ENCODE measurements at places on chromosomes 7 and 10.

DNA sequence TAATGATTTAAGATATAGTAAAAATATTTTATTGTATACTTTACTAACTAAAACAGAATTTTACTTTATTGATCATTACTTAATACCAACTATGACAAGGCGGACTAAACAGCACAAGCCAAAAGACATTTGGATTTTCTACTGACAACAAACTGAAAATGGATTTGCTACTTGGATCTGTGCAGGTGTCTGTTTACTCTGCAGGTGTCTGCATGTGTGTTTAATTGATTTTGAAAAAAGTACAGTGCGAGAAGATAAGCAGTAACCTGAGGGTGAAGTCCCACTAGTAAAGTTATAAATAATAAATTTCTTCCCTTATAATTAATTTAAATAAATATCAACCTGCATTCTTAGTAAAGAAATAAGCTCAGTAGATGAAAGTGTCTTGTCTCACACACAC, 696.8 kb upstream of the MBL2 start:
- DNase-seq, result no peak
- no peak overlapping the region for H3K4me3 ChIP-seq
- no peaks in the 10 kb centered on the region for H3K36me3 ChIP-seq
- no peaks in the 10 kb centered on the region for H3K27me3 ChIP-seq

- no peak overlapping the region for H3K27ac ChIP-seq
- H3K27me3 ChIP-seq, result no peaks in the 10 kb centered on the region
- peaks cover 3% of the 10 kb centered on the region for H3K4me1 ChIP-seq
- no peak for DNase-seq
- no peak overlapping the region for H3K4me3 ChIP-seq
- no peaks in the 10 kb centered on the region for H3K36me3 ChIP-seq
Measured at GRCh38 chr10:98456043-98456570, 9.4 kb upstream of the HPS1 start.

DNA sequence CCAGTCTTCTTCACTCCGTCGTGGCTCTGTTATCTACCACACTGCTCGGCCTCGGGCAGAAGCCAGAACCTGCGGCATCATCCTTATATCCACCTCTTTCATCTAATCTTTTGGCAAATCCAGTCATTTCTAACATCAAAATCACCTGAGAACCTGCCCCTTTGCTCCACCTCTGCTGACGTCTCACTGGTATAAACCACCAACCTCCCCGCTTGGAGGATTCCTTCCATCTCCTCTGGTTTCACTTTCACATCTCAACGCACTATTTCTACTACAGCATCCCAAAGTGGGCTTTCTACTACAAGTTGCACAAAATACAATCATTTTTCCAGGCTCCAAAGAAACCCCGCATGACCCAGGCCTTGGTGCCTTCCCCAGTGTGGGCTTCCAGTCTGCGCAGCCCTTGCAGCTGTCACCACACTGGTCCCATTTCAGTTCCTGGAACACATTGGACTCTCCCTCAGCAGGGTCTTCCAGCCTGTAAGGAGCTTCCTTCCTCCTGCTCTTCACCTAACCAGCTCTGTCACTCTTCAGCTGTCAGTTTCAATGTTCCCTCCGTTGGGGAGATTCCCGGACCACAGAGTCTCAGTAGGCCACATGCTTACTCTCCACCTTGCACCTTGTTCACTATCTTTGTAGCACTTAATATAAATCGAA, 85.0 kb downstream of the PRKCQ start:
- no peak for DNase-seq
- no peak overlapping the region for H3K27ac ChIP-seq
- no peaks in the 10 kb centered on the region for H3K36me3 ChIP-seq
- H3K4me1 ChIP-seq, result no peaks in the 10 kb centered on the region
- H3K4me3 ChIP-seq, result no peak overlapping the region

- H3K4me3 ChIP-seq, result no peak overlapping the region
- H3K36me3 ChIP-seq, result no peaks in the 10 kb centered on the region
- no peak overlapping the region for H3K27ac ChIP-seq
- H3K4me1 ChIP-seq, result no peaks in the 10 kb centered on the region
Measured at GRCh38 chr10:82801289-82801688, 926.3 kb downstream of the NRG3 start.

DNA sequence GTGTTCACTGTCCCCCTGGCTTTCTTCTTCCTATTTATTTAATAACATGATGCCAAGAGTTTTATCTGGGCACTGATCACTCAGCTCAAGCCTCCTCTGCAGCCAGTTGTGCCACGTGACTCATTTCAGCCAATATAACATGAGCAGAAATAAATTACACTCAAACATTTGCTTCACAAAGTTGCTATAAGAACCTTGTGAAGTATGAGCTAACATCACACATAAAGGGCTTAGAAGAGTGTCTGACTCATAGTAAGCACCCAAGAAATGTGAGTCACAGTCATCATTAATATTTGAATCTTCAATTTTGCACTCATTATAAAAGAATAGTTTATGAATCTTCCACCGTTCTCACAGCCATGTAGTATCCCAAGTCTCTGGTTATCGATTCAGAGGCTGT, 414.6 kb upstream of the NPVF start:
- DNase-seq, result no peak
- no peak overlapping the region for H3K4me3 ChIP-seq
- H3K27ac ChIP-seq, result no peak overlapping the region
- no peaks in the 10 kb centered on the region for H3K4me1 ChIP-seq

GRCh38 chr10:72261784-72262404, 11.8 kb upstream of the DDIT4 start:
- no peak for DNase-seq
- H3K4me1 ChIP-seq, result peaks cover 3% of the 10 kb centered on the region
- no peak overlapping the region for H3K4me3 ChIP-seq
- H3K27ac ChIP-seq, result no peak overlapping the region
- H3K27me3 ChIP-seq, result no peaks in the 10 kb centered on the region

GRCh38 chr10:61896854-61897661, 4.4 kb upstream of the ARID5B start:
- H3K27ac ChIP-seq, result no peak overlapping the region
- DNase-seq, result peak; percentile 76
- H3K4me3 ChIP-seq, result peak overlapping the region; percentile 6
- peaks cover 1% of the 10 kb centered on the region for H3K4me1 ChIP-seq
- no peaks in the 10 kb centered on the region for H3K36me3 ChIP-seq

DNA sequence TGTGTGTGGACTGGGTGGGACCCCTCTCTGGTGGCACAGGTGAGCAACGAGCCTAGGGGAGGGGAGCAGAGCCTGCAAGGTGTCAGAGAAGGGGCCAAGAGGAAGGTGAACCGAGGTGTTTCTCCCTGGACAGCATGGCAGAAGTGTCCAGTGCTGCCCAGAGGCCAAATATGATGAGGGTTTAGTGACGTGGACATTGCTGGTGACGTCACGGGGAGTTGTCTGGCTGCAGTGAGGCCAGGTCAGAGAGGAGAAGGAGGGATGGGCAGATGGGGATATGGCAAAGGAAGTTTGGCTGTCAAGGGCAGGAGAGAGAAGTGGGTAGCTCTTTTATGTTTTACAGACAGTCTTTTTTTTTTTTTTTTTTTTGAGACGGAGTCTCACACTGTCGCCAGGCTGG, 2.6 kb upstream of the ZNF853 start:
- no peaks in the 10 kb centered on the region for H3K4me1 ChIP-seq
- no peak overlapping the region for H3K4me3 ChIP-seq
- H3K36me3 ChIP-seq, result no peaks in the 10 kb centered on the region
- no peaks in the 10 kb centered on the region for H3K27me3 ChIP-seq
- DNase-seq, result no peak
- H3K27ac ChIP-seq, result no peak overlapping the region

DNA sequence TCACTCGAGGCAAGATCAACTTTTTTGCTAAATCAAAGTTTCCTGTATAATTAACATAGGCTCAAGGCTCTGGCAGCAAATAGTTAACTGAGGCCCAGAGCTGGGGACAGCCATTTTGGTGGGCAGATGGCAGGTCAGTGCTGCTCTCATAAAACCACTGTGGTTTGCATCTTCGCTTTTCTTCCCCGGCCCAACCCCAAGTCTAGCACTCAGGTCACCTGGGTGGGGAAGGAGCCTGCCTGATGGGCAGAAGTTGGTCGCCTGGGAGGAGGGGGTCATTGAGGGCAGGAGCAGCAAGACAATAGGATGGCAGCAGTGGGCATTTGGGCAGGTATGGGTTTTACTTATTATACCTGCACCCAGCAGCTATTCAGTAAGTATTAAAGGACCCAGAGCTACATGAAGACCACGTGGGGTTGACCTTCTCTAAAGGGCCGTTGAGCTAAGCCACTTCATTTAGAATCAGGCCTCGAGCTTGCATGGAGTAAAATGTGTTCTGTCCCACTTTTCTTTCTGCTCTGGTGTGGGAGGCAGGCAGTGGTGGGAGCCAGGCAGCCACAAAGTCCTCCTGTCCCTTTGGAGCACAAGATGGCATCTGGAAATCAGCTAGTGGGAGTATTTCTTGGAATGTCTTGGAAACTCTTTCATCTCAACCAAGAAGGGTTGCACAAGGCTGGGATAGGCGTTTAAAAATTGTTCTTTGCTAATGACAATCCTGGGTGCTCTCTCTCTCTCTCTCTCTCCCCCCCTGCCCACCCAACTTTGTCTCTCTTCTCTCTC, 133.4 kb downstream of the SPAG6 start:
- H3K36me3 ChIP-seq, result no peaks in the 10 kb centered on the region
- no peaks in the 10 kb centered on the region for H3K27me3 ChIP-seq
- no peak overlapping the region for H3K4me3 ChIP-seq
- H3K27ac ChIP-seq, result no peak overlapping the region
- H3K4me1 ChIP-seq, result no peaks in the 10 kb centered on the region

DNA sequence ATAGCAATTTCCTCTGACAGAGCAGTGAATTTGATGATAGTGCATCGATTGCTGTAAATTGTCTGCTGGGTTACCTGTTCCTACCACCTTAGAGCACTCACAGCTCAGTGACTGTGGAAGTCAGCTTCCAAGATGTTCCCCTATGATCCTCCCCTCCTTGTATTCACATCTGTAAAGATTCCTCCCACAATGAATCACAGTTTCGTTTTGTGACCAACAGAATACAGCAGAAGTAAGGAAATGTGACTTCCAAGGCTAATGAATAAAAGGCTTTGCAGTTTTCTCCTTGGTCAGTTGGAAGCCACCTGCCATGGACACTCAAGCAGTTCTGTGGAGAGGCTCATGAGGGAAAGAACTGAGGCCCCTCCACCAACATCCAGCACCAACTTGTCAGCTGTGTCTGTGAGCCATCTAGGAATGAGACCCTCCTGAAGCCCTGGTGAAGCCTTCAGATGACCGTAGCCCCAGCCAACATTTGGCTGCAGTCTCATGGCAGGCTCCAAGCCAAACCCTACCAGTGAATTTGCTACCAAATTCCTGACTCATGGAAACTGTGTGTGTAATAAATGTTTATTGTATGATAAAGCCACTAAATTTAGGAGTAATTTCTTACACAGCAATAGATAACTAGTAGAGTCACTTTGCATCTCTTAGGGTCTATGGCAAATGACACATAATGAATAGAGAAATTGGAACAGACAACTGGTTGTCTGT, 309.5 kb upstream of the NPVF start:
- H3K4me3 ChIP-seq, result no peak overlapping the region
- no peaks in the 10 kb centered on the region for H3K27me3 ChIP-seq
- peak; percentile 88 for DNase-seq
- peak overlapping the region; percentile 13 for H3K27ac ChIP-seq

Measured in aorta (tissue), 5 donors.